Activated CD4-positive, alpha-beta T cell treated with anti-CD3 and anti-CD28 coated beads, Interleukin-2, amount 50 U/mL, for 24 hours (primary cell): ENCODE measurements at places on chromosomes 7 and 10.

DNA sequence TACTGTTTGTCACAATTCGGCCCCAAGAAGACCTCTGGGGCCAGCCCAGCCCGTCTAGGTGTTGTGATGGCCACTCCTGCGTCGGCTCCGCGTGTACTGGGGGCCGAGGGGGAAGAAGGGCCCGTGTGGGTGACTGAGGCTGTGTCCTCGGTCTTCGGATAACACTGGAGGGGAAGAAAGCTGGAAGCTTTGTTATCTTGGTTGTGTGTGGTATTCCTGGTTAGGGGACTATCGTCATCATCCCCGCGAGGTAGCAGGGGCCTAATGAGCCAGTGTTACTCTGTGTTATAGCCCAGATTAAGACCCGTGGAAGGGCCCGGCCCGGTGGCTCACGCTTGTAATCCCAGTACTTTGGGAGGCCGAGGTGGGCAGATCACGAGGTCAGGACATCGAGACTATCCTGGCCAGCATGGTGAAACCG lies 854 bp downstream of the MTG1 start:
- no peak for DNase-seq

DNA sequence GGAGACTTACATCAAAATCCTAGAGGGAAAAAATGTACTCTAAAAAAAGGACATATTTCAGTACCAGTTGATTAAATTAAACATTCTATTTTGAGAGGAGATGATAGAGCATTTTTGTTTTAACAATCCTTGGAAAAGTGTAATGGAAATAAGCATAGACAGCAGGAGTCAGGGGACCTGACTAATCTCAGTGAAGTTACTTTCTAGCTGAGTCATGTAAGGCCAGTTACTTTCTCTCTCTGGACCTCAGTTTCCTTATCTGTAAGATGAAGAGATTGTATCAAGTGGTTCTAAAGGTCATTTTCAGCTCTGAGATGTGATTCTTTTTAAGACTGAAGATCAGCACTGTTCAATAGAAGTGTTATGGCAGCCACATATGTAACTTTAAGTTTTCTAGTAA lies 44.1 kb downstream of the VTI1A start:
- no peak for DNase-seq

- no peak for DNase-seq
Measured at GRCh38 chr7:98509836-98510235, 107.2 kb upstream of the NPTX2 start.

DNA sequence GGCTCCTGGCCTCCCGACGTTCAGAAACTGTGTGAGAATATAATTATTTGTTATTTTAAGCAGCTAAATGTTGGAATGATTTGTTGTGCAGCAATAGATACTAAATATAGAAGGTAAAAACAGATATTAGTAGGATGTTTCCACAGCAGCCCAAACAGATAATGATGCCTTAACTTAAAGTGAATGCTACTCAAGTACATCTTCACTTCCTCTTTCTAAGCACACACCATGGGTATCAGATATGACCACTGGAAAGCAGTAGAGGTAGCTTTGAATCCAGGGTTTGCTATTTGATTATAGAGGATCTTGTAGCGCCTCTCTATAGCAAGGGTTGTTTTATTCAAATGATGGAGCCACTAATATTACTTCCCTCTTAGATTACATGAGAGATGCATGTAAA lies 38.2 kb upstream of the BET1 start:
- DNase-seq, result no peak

GRCh38 chr7:11749629-11750028 lies 82.4 kb downstream of the THSD7A start:
- DNase-seq, result no peak

DNA sequence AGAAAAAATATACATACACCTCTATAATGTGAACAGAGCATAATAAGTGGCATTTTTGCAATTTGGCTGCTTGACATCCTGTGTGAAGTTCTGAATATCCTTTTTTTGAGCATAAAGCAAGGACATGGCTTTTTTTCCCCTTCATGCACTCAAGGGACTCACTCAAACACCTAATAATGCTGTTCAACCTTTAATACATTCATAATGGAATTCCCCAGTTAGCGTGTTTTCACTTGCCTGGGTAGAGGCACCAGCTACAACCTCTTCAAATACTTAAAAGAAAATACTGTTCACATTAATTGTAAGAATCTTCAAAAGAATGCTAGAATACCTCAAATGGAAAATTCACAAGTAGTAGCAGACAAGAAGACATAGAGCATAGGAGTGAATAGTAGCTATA lies 316.8 kb downstream of the PCDH15 start:
- DNase-seq, result no peak

DNA sequence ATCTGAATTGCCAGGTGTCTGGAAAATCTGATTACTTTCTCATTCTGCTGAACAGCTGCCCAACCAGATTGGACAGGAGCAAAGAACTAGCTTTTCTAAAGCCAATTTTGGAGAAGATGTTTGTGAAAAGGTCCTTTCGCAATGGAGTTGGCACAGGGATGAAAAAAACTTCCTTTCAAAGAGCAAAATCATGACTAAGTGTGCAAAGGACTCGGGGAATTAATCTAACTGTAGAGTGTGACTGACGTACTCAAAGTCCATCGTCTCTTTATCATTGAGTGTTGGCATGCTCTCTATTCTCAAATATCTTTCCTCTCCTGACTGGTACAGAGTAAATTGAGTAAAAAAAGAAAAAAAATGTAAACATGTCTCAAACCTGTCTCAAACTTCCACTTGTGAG lies 3.3 kb downstream of the NPS start:
- no peak for DNase-seq

- DNase-seq, result no peak
Measured at GRCh38 chr7:4245135-4245865, 436.8 kb upstream of the FOXK1 start.

- no peak for DNase-seq
Measured at GRCh38 chr10:90007226-90007625, 305.8 kb downstream of the KIF20B start.

DNA sequence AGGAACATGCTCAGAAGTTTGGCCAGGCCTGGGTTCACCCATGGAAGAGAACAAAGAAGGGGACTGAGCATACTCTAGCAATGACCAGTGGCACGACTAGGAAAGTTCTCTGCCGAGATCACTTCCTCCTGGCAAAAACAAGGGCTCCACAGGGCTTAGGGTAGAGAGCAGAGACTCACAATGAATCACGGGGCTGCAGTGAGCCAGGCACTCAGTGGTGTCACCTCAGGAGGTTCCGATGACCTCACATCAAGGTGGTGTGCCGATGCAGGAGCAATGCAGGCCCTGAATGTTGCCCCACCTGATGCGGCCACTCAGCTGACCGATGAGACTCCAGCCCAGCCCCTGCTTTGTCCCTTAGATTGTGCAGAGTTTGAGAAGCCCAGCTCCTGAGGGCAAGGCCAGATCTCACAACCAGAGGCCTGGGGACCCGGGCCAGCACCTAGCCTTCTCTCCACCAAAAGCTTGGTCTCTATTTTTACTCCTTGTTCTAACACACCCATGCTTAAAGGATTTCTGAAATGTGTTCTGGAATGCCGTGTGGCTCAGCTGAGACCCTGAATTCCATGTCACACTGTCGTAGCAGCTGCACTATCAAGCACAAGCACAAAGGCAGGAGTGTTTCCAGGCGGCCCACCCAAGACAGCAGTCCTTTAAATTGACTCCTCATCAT lies 60.9 kb downstream of the COBL start:
- DNase-seq, result no peak

- no peak for DNase-seq
Measured at GRCh38 chr10:95327367-95327766, 36.6 kb upstream of the PDLIM1 start.

DNA sequence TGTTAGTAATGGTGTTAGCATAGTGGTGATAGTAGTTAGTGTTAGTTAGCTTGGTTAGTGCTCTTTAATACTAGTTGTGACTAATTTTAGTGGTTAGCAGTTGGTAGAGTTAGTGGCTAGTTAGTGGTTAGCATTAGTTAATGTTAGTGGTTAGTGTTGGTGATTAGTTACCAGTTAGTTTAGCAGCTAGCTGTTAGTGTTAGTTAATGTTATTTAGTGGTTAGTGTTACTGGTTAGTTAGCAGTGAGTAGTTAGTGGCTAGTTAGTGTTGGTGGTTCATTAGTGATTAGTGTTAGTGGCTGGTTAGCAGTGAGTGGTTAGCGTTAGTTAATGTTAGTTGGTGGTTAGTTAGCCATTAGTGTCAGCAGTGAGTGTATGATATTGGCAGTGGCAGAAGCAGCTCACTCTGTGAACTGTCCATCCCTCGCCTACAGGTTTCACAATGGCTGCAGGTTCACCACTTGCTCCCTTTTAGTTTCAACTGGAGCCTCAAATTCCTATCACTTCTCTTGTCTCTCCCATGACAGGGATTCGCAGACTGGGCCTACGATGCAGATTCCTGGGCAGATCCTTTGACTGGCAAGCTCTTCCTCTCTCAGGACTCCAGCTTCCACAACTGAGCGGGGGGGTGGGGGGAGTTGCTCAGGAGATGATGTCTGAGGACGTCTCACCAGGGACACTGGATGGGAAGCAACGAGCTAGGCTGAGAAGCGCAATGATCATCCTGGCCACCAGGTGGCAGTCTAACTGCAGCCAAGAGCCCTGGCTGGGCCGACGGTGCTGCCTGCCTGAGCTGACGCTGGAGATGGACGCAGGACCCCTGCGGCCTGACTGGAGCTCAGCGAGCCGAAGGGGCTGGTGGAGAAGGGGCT lies 19.5 kb downstream of the GHRHR start:
- peak; percentile 62 for DNase-seq

GRCh38 chr7:24827027-24827426 lies 69.8 kb upstream of the GSDME start:
- DNase-seq, result no peak

DNA sequence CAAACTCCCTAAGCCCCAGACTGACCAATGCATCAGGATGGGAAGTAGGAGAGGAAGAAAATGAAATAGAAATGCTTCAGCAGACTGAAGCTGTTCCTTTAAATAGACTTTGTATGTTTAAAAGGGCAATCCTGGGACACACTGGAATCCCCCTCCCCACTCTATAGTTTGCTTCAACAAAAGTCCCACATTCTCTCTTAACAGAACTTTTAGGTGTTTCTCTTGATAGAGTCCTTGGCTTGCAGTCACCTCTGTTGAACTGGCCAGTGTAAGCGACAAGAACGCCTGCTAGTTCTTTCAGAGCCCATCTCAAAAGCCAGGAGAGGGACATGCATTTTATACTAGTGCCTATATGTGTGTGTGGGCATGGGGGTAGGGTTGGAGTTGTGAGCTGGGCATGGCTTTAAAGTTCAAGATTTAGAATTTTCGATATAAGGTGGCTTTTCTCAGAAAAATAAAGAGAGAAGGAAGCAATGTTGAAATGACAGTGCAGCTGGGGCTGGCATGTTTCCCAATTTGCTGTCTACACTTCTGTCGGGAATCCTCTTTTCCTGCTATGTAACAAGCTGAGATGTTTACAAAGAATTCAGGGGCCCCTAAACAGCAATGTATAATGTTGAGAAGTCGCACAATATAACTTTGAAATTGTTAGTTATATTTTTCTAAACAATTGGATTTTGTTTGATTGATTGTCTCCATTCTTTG lies 2.1 kb downstream of the TBX20 start:
- DNase-seq, result no peak
